ENCODE measurements at places on chromosomes 6 and 20. TPM values are rescaled to one million over a fixed set of nuclear protein-coding genes. Genes with fewer than 3 reads are reported as not detected.

SLC32A1 gene
- not detected for total RNA-seq

ZKSCAN8 gene
- total RNA-seq, result 5.4 TPM

RIPOR2 gene
- total RNA-seq, result not detected

CD24 gene
- 281 TPM for total RNA-seq

C2 gene
- 0.66 TPM for total RNA-seq

GABRR1 gene
- not detected for total RNA-seq

LSM2 gene
- 56.0 TPM for total RNA-seq

ECHDC1 gene
- total RNA-seq, result 38.2 TPM

NHSL1 gene
- 2.7 TPM for total RNA-seq

SPTLC3 gene
- 0.03 TPM for total RNA-seq

MMP24 gene
- total RNA-seq, result 18.7 TPM

PRDM1 gene
- 4.2 TPM for total RNA-seq

BMP6 gene
- total RNA-seq, result 19.8 TPM

C20orf202 gene
- total RNA-seq, result not detected

NKAIN2 gene
- not detected for total RNA-seq

SGK1 gene
- total RNA-seq, result 41.9 TPM

BPIFB2 gene
- not detected for total RNA-seq

PCK1 gene
- total RNA-seq, result not detected

TMEM14C gene
- total RNA-seq, result 141 TPM

ANKRD66 gene
- not detected for total RNA-seq

ALDH8A1 gene
- total RNA-seq, result 0.40 TPM

SLC17A1 gene
- not detected for total RNA-seq

HCRTR2 gene
- not detected for total RNA-seq

GTF2H4 gene
- total RNA-seq, result 16.3 TPM

ABHD16B gene
- total RNA-seq, result not detected

IBTK gene
- 42.8 TPM for total RNA-seq

TFAP2D gene
- total RNA-seq, result not detected

ZKSCAN3 gene
- 2.1 TPM for total RNA-seq

UBR2 gene
- total RNA-seq, result 6.8 TPM

HTR1E gene
- total RNA-seq, result not detected

SNX9 gene
- total RNA-seq, result 31.1 TPM

GPX6 gene
- total RNA-seq, result not detected

BEND6 gene
- 0.96 TPM for total RNA-seq

FOXF2 gene
- total RNA-seq, result 17.7 TPM

POM121L2 gene
- not detected for total RNA-seq

FAM83C gene
- not detected for total RNA-seq

MLIP gene
- not detected for total RNA-seq

PACRG gene
- total RNA-seq, result not detected

RSPH9 gene
- total RNA-seq, result 0.24 TPM

TSPO2 gene
- total RNA-seq, result 0.10 TPM
